ENCODE measurements at places on chromosomes 6 and 20.

DNA sequence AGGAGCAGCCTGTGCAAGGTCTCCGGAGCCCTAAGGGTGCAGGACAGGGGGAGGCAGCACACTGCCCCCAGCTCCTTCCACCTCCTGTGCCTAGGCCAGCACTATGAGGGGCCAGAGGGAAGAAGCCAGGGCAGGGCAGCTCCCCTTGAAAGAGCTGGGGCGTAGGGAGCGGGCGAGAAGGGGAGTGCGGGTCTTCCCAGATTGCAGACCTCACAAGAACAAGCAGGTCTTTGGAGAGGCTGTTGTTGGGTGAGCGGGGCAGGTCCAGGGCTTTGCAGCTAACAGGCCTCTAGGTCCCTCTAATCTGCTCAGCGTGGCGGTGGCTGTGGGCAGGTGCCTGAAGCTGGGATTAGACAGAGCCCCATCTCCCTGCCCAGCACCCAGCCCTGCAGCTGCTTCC, 22.4 kb upstream of the CST1 start:
- DNase-seq = no peak

DNA sequence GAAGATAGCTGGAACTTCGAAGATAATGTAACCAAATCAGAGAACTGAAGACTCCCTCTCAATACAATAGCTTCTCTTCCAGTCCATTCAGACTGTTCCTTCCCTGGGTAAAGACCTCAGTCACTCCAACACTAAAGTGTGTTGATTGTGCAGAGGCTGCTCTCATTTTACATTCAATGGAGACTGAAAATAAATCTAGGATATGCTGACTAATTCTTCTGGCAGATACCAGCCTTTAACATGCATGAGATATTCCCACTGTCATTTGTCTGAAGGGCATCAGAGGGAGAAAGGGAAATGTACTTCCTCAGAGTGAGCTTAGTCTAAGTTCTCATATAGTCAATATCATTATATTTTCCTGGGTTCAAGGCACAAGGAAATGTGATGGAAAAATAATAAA, 166.4 kb upstream of the IRAK1BP1 start:
- no peak for DNase-seq

- DNase-seq = no peak
These were observed at the start of gene APCDD1L for GRCh38 chr20:58515233-58516212. Gene APCDD1L, minus strand, starts transcription at chr20:58515399. Its CDS starts 692 bp downstream, at chr20:58514707.

GRCh38 chr20:61733216-61733615, 332.5 kb downstream of the TAF4 start:
- DNase-seq = no peak

- DNase-seq = no peak
These were observed 171.8 kb downstream of the TTLL2 start for GRCh38 chr6:167496707-167497106.

DNA sequence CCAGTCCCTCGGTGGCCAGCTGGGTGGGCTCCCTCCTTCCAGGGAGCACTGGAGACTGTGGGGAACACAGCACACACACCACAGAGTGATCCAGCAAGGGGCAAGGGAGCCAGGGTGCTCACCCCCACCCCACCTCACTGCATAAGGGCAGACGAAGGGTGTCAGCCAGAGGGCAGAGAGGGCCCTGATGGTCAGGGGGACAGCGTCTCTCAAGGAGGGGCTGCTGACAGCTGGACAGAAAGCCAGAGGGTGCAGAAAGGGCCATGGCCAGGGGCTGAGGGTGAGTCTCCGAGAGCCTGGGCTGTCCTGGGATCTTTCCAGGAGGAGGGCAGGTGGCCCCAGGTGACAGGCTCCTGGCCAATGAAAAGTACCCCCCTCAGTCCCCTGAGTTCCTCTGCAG, 73.4 kb upstream of the PMEPA1 start:
- no peak for DNase-seq

DNA sequence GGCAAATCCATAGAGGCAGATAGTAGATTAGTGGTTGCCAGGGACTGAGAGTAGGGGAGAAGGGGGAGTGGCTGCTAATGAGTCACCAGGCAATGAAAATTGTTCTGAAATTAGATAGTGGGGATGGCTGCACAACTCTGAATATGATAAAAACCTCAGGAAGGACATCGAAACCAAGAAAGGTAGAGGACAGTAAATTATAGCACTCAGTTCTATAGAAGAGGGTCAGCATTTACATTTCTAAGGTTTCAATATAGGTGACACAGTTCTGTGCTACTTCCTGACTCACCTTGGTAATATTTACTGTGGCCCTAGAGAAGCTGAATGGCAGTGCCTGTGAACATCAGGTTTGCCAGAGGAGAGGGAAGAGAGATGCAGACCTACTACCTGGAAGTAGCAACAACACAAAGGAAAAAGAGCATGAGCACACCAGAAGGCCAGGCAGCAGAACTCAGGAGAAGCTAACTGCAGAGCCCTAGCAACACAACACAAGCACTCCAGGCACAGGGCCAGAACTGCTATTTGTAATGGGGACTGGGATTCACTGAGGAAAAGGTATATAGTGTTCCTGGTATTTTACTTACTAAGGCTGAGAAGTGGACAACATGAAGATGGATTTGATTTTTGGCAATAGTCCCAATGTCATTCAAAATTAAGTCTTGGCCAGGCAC, 75.9 kb downstream of the PLCG1 start:
- no peak for DNase-seq

DNA sequence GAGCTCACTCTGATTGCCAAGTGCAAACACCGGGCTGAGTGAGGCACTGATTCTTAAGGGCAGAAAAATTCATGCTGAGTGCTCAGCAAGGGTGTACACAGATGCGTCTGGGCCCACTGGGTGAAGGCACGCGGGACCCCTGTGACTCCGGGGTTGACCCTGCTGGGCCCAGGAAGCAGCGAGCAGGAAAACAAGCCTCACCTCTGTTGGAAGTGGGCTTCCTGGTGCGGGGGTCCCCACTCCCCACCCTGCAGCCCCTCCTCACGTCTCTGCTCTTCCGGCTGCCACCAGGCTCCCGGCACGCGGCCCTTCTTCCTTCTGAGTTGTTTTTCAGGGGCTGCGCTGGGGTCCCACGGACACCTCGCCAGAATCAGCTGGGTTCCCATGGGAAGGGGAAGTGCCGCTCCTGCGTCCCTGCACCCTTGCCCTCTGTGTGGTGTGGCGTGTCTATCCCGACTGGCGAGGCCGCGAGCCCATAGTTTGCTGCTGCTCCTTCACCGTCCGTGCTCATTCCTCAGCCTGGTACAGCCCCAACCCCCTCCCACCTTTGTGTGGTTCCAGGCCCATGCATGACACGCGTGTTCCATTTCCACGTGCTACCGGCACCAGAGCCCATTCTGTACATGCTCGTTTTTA, 80.6 kb upstream of the BHLHE23 start:
- DNase-seq = no peak

DNA sequence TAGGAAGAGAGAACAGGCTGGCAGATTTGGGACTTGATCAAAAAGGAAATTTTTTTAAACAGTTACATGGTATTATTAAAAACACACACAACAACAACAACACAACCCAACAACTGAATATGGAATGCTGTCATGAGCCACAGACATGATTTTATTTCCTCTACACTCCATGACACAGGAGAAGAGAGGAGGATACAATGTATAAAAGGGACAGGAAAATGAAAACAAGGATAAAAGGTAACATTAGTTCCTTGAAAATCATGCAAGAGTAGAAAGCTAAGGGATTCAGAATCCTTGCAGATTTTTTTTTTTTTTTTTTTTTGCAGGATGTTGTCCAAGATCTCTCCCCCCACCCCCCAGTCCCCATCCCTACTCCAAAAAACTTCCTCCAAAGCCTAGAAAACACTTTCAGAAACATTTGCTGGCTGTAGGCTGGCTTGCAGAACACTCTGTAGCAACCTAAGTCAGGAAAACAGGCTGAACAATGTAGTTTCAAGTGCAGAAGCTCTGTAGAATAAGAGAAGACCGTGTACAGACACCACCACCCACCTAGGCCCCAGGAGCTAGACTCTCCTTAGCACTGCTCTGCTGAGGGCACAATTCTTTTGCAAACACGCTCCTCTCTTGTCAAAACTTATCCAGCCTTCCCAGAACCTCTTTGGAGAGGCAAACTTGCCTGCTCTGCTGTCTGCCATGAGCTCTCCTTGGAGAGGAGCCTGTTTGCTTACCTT, 845 bp downstream of the ZMYND8 start:
- DNase-seq = no peak

DNA sequence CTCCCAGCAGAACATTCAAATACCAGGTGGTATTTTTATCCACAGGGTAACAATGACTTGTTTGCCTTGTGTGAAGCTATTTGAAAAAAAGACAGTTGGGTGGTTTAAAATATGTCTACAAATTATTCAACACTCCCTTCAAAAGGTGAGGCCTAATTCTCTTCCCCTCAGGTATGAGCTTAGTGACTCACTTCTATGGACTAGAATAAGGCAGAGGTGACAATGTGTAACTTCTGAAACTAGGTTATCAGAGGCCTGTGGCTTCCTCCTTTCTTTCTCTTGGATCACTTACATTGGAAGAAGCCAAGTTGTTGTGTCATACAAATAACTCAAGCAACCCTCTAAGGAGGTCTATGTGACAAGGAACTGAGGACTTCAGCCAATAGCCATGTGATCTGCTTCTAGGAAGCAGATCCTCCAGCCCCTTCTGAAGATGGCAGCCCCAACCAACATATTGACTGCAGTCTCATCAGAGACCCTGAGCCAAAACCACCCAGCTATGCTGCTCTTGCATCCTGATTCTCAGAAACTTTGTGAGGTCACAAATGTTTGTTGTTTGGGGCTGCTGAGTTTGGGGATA, 102.6 kb downstream of the SNAP25 start:
- DNase-seq = no peak

GRCh38 chr6:18265787-18266522, 1.6 kb upstream of the DEK start:
- no peak for DNase-seq

GRCh38 chr20:44784688-44785087, 25.7 kb downstream of the RIMS4 start:
- DNase-seq = no peak

DNA sequence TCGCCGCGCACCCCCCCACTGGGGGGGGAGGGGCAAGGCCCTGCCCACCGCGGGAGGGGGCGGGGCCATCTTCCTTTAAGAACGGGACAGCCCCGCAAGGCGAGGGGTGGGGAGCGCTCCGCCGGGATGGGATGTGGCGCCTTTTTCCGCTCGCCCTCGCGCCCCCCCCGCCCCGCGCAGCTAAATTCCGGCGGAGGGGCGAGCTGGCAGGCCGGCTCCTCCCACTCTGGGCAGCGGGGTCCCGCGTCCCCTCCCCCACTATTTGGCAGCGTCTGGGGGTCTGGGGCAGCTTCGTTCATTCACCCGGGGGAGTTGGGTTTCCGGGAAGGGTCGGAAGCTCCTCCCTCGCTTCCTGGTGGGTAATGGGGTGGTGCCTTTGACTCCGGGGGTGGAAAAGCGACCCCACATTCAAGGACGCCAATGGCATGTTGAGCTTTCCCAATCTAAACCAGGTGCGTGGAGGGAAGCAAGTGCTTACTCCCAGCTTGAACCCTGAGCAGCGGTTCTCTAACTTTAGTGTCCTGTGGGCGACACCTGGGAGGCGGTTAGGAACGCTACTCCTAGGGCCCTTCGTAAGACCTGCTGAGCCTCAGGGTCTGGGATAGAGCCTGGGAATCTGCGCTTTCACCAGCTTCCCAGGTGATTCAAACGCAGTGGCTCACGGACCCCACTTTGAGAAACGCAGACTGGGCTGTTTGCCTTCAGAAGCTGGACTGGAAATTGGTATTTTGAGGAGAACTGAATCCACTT, 927 bp downstream of the ASXL1 start:
- DNase-seq = peak; percentile 60

- no peak for DNase-seq
These were observed 53.6 kb downstream of the SOBP start for GRCh38 chr6:107543567-107543966.

- DNase-seq = no peak
These were observed 735.7 kb downstream of the KIF16B start for GRCh38 chr20:15837563-15837962.

DNA sequence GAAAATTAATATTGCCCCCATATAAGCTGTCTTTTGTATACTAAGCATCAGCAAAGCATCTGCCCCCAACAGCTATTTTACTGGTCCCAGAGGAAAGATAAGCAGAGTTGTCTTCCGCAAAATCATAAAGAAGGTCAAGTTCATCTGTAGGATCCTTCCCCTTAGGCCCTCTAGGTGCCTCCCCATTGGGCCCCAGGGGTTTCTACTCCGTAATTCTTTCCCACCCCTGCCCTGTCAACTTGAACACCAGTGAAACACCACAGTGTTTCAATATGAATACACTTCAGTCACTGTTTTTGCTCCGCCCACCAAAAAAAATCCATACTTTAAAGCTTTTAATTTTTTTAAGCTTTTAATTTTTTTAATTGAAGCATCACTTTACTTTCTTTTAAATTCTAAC, 159.2 kb downstream of the ATXN1 start:
- no peak for DNase-seq

- no peak for DNase-seq
These were observed 35.6 kb downstream of the UTRN start for GRCh38 chr6:144320741-144321140.

GRCh38 chr20:23666698-23667097, 22.1 kb downstream of the CST4 start:
- no peak for DNase-seq
